ENCODE measurements at places on chromosomes 3 and 15.

DNA sequence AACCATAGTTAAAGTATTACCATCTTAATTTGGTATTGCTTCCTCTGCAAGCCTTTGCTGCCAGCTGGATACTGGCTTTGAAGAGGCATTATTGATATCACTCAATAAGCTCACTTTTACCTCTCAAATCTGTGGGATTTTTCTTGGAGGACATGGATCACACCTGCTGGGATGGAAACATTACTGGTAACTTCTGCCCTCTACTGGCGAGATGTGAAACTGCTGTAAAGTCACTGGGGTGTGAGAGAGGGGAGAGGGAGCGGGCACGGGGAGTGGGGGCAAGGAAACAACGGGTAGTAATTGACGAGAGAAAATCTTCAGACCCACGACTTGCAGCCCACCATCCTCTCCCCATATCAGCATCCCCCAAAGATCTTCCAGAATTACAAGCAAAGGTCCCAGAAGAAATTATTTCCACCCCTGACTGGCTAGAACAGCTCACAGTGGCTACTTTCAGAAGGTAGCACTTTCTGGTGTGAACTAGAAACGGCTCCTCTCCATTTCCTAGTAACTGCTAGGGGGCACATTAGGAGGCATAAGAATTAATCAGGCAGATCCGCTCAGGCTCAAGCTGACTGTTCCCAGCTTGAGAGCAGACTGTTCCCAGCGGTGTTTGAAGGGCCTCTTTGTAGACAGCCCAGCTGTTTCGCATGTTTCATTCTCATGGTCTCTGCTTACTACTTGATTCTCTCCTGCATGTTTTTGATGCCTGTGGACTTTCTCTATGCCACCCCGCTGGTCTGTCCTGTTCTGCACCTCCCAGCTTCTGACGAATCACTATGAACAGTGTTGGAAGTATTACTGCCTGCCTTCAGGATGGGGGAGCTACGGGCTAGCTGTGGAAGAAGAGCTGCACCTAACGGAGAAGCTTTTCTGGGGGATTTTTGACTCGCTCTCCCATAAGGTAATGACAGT lies 230.4 kb upstream of the CHRM5 start:
- DNase-seq, result peak; percentile 21

DNA sequence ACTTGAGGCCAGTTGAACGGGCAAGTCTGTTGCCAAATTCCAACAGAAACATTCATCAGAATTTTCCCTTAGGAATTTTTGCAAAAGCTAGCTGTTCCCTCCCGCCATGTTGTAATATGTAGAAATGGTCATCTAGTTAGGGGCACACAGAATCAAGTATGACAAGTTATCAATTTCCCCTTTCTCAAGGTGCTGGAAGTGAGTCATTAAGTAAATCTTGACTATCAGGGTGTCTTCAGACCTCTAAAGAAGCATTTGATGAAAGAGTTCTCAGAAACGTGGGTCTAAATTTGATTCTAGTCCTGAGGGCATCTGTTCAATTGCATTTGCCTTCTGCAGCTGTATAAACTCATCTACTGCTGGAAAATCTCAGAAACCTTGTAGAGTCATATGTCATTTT lies 123.4 kb upstream of the FRMD4B start:
- DNase-seq, result no peak

DNA sequence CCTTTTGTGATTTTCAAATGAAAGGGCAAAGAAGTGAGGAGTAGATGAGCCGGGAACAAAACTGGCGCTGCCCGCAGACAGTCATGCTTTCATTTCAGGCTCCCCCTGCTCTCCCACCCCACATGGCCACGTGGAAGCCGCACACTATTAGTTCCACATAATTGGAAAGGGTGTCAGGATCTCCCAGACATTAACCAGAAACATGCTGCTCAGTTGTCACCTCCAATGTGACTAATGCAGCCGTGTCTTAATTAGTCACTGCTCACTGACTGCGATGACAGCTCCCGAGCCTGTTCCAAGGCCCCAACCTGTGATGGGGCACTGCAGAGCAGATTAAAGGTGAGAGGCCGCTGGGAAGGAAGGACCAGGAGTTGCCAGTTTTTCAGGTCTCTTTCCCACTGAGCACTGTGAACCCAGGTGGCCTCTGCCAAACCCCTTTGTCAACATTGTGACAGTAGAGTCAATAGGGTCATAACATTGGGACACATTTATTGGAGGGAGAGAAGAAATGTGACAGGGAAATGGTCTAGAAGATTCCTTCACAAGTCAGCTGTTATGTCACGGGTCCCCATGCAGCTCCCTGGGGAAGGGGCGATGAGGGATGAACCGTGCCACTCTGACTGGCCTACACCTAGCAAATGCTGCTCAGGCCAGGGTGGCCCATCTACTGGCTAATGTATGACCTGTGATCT lies 38.6 kb upstream of the SFMBT1 start:
- no peak for DNase-seq

- no peak for DNase-seq
Measured at GRCh38 chr3:187968883-187969580, 184.9 kb upstream of the LPP start.

GRCh38 chr3:40287248-40287647 lies 22.3 kb upstream of the EIF1B start:
- no peak for DNase-seq

DNA sequence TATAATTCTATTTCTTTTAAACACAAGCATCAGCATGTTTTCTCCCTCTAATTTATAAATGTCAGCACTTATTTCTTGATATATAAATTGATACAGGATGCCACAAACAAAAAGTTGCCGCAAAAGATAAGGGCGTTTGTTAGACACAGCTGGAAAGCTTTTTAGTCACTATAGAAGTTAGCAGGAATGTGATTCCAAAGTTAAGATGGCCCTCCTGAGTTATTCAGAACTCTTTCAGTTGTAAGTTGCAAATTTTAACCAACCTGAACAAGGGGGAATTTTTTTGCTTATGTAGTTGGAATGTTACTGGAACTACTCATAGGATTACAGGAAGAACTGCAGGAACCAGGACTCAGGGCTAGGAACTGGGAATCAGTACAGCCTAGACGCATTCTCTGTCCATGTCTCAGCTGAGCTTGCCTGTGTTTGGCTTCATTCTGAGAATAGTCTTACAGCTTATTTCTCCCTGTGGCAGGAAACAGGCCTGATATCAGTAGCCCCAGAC lies 166.3 kb downstream of the VGLL4 start:
- no peak for DNase-seq

DNA sequence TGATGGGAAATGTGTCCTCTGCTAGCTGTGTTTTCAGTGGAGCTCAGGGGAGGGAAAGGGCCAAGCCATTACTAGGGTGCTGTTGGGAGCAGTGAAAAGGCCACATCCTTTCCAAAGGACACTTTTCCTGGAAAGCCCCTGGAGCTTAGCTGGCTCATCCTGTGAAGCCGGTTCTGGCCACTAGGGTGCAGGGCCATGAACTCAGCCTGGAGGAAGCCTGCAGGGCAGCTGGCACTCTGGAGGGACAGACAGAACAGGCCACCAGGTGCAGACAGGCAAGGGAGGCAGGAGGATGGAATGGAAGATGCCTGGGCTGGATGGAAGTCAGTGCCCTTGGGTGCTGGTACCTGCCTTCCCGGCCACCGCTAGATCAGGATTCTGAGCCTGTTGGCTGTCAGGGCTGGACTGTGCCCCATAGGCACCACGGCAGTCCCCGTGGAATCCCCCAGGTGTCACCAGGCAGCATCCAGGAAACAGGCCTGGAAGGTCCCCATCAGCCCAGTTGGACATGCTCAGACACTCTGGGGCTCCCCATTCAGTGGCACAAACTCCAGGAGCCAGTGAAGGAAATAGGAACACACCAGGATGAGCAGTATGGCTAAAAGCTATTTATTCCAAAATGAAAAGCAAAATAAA lies 76.2 kb upstream of the C2CD4B start:
- DNase-seq, result peak; percentile 44

GRCh38 chr3:24937780-24938179 lies 443.1 kb upstream of the THRB start:
- no peak for DNase-seq

DNA sequence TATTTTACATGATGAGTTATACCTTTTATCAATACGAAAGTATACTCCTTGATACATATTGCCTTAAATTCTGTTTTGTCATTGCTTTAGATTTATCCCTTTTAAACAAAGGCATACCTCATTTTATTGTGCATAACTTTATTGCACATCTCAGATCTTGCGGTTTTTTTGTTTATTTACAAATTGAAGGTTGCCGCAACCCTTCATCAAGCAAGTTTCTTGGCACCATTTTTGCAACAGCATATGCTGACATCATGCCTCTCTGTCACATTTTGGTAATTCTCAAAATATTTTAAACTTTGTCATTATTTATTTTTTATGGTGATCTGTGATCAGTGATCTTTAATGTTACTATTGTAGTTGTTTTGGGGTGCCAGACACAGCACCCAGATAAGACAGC lies 20.9 kb downstream of the SNRK start:
- DNase-seq, result no peak

DNA sequence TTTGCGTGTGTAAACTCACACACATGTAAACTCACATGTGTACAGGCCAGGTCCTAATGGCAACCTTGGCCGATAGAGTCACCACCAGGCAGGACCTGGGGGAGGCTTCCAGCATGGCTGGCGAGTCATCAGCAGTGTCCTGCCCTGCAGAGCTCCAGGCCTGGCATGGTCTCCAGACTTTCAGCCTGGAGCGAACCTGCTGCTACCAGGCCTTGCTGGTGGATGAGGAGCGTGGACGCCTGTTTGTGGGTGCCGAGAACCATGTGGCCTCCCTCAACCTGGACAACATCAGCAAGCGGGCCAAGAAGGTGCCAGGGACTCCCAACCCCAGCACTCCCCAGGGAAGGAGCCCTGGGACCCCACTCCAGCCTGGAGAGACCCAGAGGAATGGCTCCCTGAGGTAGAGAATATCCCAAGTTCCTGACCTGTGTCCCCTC lies 1.0 kb downstream of the SEMA3B start:
- DNase-seq, result no peak

DNA sequence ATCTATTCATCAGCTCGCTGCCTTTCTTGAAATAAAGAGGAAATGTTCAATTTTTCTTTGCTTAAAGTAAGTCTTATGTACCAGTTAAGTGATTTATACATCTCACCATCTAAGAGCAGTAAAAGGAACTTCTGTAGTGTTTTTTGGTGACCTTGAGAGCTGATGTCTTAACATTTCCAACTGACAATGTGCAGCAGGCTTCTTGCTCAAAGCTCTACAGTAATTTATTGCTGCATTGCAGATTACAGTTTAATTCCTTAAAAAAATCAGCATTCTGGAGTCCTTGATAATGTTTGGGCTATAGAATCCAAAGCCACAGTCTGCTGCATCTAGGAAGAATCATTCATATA lies 61.6 kb downstream of the DIPK2A start:
- no peak for DNase-seq

DNA sequence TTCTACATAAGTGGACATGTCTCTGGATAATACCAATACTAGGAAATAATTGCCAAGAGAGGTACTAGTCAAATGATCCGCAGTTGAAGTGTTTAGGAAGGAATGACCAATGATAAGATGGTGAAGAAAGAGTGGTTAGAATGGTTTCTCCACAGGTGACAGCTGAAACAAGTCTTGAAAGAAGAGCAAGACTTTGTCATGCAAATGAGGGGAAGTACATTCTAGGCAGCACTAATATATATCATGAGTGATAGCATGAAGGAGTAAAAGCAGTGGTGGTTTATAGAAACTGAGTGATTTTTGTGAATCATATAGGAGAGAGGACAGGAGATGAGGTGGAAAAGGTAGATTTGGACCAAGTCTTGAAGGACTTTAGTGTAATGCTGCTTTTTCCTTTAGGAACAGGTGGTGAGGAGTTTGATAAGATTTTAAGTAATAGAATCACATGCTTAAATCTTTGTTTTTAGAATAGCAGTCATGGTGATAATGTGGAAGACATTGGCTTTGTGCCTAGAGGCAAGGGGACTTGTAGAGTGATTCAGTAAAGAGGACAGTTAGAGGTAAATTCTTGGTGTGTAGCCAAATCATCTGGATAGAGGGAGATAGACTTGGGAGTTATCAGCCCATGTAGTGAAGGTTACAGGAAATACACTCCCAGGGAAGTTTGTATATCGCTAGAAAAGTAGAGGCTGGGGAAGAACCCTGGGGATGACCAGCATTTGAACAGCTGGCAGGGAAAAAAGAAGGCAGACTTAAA lies 31.9 kb downstream of the SLMAP start:
- DNase-seq, result no peak

DNA sequence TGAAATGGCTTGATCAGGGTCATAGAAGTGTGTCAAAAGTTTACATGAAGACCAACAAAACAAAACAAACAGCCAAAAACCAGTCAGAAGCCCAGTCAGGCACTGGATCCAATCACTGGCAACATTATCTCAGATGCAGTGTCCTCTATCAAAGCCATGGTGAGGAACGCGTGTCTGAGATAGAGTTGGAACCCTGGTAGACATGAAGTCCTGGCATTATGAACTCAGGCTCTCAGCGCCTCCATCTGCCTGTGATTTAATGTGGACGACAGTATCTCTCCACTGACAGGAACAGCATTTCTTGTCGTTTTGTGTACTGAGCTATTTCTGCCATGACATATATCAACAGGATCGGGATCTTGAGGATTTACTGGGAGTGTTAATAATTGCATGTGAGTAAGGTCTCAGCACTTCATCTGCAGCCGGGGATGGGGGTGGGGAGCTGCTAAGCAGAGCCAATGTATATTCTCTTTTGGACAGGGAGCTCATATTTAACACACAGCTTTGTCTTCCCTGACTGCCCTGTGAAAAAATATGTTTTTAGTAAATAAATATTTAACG lies 1120.0 kb downstream of the IGSF11 start:
- DNase-seq, result no peak

- no peak for DNase-seq
Measured at GRCh38 chr3:121739902-121740301, 9.6 kb downstream of the GOLGB1 start.

DNA sequence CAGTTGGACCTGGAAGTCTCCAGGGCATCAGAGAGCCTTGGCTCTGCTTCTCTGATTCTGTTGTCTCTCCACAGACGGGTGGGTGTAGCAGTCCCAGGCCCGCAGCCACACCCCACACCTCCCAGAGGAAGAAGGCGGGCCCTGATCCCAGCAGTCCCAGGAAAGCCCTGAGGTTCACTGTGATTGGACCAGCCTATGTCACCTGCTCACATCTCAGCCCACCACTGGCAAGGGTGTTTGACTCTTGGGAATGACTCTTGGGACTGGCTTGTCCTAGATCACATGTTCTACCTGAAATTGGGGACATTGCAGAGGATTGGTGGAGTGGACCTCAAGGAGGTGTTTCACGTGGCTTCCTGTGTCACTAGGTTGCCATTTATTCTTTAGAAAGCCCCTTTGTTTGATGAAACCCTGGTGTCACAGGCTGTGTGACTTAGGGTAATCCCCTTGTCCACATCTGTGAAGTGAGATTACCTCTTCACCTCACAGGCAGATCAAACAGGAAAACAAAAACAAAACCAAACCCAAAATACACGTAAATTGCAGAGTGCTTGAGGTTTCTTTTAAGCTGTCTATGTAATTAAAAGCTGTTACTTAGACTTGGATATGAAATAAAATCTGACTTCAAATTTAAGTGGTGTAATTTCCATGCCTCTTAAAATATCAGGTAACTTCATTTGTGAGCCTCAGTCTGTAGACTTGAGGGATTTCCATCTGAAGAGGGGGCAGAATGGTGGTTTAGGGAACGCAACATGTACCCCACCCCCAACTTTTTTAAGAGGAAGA lies 26.7 kb downstream of the FLNB start:
- no peak for DNase-seq

- DNase-seq, result no peak
Measured at GRCh38 chr15:69548395-69549180, 96.0 kb downstream of the RPLP1 start.

Measured in RPMI8226 (cell line).